ENCODE measurements at places on chromosomes 3 and 15.
A peak's percentile ranks its signal among the peaks of the same experiment; 100 is the strongest.

- DNase-seq = no peak
Observed at GRCh38 chr3:190301591-190301990, 20.7 kb downstream of the CLDN1 start.

GRCh38 chr3:70980646-70981170, 602.8 kb downstream of the FOXP1 start:
- no peak for DNase-seq

GRCh38 chr15:98983334-98983733, 24.3 kb downstream of the PGPEP1L start:
- peak; percentile 37 for DNase-seq

DNA sequence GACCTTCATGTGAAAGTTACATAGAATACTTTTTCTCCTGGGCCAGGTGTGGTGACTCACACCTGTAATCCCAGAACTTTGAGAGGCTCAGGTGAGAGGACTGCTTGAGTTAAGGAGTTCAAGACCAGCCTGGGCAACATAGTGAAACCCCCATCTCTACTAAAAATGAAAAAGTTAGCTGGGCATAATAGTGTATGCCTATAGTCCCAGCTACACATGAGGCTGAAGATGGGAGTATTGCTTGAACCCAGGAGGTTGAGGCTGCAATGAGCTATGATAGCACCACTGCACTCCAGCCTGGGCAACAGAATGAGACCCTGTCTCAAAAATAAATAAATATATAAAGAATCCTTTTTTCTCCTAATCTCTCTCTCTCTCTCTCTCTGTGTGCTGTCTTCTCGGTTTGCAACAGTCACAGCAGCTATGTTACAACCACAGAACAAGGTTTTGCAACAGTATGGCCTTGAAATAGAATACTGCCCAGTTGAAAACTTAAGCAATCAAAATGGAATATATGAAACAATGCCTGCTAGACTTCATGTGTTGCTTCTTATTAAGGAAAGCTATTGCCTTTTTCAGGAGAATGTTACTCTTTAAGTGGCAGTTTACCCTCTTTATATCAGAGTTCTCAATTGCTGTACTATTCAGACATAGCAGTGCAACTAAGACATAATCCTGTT, 12.3 kb upstream of the DENND4A start:
- no peak for DNase-seq

DNA sequence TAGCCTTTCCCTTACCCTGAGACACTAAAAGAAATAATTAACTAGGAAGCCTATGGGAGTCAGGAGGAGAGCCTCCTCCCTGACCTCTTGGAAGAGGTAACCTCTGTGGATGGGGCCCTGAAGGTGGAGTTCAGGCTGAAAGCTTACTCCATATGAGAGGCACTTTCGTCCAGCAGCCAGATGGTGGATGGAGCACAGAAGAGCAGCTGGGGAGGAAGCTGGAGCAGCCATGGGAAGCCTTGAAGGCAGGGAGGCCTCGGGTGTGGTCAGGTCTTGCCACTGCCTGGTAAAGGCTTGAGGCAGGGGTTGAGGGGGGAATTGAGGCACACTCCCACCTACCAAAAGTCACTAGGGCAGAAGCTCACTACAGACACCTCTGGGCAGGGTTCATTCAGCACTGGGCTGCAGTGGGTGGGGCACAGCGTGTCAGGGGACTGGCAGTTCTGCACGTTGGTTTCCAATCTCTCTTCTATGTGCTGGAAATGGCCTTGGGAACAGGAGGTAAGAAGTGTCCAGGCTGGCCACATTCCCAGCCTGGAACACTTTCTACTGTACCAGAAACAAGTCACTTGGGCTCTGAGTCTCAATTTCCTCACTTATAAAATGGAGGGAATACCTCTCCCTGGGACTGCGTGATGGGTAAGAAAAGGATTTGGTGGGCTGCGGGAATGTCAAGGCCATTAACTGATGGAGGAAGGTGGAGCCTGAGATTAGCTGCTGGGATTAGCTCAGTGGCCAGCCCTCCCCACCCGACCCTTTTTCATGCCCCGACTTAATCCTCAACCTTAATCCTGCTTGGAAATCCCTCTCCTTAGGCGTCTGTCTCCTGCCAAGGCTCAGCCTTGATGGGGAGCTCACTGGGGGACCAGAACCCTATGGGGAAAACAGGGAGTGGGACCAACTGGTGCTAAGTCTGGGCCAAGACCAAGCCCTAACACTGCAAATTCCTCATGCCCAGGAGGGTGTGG, 5.4 kb downstream of the PCBP4 start:
- no peak for DNase-seq

DNA sequence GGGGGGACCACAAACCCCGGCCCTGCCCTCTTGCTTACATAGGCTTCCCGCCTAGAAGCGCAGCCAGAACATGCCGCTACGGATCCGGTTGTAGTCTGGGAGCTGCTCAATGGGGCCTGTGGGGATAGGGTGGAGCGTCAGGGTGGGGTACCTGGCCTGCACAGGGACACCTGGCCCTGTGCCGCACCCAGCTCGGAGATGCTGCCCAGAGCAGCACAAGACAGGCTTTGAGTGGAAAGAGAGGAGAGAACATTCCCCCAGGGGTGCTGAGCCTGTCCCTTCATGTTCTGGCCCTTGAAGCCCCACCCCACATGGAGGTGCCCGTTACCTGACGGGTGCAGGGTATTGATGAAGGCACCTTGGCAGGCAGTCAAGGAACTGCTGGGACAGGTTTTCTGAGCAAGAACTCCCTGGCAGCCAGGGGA, 4.0 kb upstream of the COL7A1 start:
- no peak for DNase-seq

DNA sequence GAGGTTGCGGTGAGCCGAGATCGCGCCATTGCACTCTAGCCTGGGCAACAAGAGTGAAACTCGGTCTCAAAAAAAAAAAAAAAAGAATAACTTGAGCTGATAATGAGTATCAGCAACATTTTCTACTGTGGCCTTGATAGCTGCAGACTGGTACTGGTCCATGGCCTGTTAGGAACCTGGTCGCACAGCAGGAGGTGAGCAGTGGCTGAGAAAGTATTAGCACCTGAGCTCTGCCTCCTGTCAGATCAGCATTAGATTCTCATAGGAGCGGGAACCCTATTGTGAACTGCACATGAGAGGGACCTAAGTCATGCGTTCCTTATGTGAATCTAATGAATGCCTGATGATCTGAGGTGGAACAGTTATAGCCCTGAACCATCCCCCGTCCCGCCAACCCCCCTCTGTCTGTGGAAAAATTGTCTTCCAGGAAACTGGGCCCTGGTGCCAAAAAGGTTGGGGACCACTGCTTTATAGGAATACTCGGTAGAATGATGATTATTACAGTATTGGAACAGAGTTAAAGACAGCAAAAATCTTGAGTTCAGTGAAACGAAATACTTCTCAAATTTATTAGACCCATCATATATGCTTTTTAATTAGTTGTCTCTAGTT, 126.0 kb downstream of the ZNF609 start:
- no peak for DNase-seq

DNA sequence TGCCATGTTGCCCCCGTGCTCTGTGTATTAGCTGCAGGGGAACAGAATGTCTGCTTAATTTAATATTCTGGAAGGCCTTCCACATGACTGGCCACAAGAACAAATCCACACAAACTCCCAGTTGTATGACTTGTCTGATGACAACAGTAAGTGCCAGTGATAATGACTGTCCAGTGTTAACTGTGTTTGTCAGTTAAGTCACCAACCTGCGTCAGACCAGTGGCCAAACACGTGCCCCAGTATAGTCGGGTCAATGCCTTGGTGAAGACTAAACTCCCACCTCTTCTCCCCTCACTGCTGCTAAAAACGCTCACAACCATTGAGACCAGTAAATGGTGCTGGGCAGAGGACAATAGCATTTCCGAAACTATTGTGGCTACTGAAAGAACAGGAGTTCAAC, 9.8 kb upstream of the ATP13A5 start:
- no peak for DNase-seq

- no peak for DNase-seq
Observed at GRCh38 chr3:42501681-42502428, 588 bp upstream of the VIPR1 start.

GRCh38 chr15:67724691-67725375, 100.5 kb upstream of the SKOR1 start:
- DNase-seq = no peak

DNA sequence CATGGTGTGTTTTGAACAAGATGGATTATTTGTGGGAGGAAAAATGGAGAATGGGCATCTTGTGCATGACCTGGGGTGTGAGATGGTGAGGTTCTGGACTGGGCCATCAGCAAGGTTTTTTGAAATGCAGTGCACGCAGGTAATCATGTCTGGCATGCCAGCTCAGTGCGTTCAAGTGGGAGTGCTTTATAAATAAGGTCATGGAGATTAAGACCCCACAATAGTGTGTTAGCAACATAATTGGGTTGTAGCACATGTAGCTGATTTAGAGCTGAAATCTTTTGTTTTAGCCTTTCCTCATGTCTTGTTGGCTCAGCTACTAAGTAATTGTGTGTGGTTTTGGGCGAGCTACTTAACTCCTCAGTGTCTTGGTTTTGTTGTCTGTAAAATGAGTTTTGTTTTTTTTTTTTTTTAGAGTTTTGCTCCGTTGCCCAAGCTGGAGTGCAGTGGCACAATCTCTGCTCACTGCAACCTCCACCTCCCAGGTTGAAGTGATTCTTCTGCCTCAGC, 3.9 kb upstream of the CACNA1D start:
- DNase-seq = no peak
